ENCODE measurements at places on chromosomes 2 and 18. TPM values are rescaled to one million over a fixed set of nuclear protein-coding genes. Genes with fewer than 3 reads are reported as not detected.

The ASAP2 gene
- total RNA-seq: 0.25 TPM

The C1QL2 gene
- total RNA-seq: not detected

The SULT1C4 gene
- total RNA-seq: not detected

- peak overlapping the region; percentile 5 for H3K4me3 ChIP-seq
- H3K4me1 ChIP-seq: peaks cover 31% of the 10 kb centered on the region
- DNase-seq: peak; percentile 47
- H3K36me3 ChIP-seq: no peaks in the 10 kb centered on the region
Measured at GRCh38 chr2:191617575-191617974, 60.4 kb upstream of the NABP1 start.

GRCh38 chr2:100756704-100757103 is 63.2 kb upstream of the NPAS2 start:
- no peaks in the 10 kb centered on the region for H3K36me3 ChIP-seq
- no peak for DNase-seq
- no peak overlapping the region for H3K27ac ChIP-seq
- no peak overlapping the region for H3K4me3 ChIP-seq

- no peak overlapping the region for H3K4me3 ChIP-seq
- H3K4me1 ChIP-seq: no peaks in the 10 kb centered on the region
- H3K27me3 ChIP-seq: no peaks in the 10 kb centered on the region
- no peak overlapping the region for H3K27ac ChIP-seq
Measured at GRCh38 chr18:13521418-13521817, 204.9 kb downstream of the FAM210A start.

Measured in activated CD4-positive, alpha-beta memory T cell treated with anti-CD3 and anti-CD28 coated beads, Interleukin-2, amount 10 ng/mL, durations not matched to agents 7 days and 5 days (primary cell).